ENCODE measurements at places on chromosomes 11 and 22.

- no peak for DNase-seq
Measured at GRCh38 chr22:44261861-44262595, 50.7 kb downstream of the SHISAL1 start.

DNA sequence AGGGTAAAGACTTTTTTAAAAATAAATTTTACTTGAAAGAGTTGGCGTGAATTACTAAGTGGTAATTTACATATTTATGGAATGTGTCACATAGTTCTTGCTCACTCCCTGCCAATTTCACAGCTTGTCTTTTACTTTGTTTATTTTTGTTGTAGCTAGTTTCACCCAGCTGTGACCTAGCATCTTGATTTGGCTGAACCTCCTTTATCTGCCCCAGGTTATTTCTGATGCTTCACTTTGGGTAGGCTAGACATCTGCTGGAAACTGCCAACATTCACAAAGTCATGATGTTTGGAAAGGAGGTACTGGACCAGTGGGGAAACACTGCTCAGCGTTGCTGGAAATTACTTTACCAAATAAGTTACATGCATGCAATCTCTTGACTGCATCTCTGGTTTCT lies 1676.0 kb upstream of the RAG2 start:
- peak; percentile 29 for DNase-seq

- DNase-seq = no peak
Measured at GRCh38 chr22:46391486-46392136, 56.1 kb downstream of the TRMU start.

DNA sequence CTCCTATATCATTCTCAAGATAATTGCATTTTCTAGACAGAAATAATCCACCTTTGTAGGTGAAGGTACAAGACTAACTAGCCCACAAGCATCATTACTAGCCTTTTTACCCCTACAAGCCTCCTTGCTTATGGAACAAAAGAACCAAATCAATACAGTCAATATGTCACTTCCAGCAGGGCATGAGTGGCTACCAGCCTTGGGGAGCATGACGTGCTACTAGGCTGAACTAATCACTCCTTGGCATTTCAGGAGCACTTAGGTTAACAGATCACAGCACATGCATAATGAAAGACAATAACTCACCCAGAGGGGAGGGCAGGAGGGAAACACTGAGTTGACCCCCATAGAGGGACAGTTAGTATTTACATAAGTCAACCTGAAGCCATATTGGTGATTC lies 2.7 kb downstream of the DRD2 start:
- DNase-seq = no peak

DNA sequence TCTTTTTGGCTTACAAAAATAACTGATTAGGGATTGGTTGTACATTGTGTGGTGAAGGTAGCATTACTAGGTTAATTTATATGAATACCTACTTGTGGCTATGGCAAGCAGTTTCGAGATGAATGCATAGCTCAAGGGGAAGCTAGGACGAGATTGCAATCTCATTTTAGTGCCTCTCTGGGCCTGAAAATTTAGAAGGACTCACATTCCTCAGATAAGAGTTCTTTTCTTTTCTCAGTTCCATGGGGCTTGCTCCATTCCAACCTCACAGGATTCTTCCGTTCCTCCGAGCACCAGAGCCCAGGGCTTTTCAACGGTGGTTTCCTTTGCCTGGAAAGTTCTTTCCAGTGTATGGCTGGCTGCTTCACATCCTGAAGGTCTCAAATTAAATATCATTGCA lies 82.1 kb downstream of the CECR2 start:
- peak; percentile 95 for DNase-seq

GRCh38 chr11:1326435-1327063 lies 17.1 kb upstream of the TOLLIP start:
- no peak for DNase-seq

GRCh38 chr11:32006799-32007388 lies 84.0 kb upstream of the RCN1 start:
- DNase-seq = peak; percentile 63

GRCh38 chr11:116035977-116036376 lies 531.8 kb upstream of the CADM1 start:
- DNase-seq = no peak

GRCh38 chr22:39489094-39490068 lies 12.7 kb upstream of the MIEF1 start:
- DNase-seq = no peak

GRCh38 chr11:19740586-19740985 lies 27.9 kb downstream of the NAV2 start:
- DNase-seq = peak; percentile 45

DNA sequence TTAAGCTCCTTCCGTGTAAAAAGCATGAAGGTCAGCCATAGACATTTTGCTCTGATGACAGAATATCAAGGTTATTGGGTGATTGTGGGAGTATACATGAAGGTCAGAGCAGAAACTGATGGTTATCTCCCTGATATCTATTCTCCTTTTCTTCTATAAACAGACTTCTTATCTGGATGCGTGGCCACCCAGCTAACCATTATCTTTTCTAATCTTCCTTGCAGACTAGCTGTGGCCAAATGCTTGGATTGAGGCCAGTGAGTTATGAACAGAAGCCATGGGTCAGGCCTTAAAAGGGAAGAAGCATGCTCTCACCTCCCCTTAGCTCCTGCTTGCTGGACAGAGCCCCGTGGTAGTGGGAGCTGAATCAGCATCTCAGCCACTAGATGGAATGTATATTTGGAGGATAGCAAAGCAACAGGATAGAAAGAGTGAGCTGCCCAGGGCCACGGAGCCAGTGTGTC lies 31.3 kb upstream of the LRRC55 start:
- peak; percentile 72 for DNase-seq

DNA sequence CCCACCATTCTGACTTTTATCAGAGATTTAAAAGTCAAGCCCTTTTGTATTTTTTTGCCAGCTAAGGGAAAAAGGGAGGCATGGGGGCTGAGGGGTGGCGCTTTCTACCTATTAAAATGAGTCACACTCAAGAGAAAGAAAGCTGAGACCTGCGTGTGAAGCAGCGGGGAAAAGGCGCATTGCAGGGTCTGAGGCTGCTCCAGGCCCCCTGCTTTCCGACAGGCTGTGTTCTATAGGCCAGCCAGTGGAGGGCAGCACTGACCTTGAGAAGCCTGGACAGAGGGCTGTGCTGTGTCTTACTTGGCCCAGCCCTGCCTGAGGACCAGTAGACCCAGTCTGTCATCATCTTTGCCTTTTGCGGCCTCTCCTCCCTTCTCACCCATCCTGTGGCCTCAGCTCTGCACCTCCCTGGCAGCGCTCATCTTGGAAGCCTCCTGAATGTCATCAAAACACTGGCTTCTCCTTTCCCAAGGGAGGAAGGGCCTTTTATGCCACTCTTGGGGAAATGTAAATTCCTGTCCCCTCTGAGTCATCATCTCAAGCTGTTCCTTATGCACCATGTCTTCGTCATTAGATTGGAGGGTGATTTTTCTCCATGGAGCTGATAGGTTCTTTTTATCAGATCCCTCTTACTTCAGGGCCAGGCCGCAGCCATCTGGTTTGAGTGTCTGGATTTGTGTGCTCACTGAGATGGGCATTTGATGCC lies 12.6 kb upstream of the MAPK8IP1 start:
- DNase-seq = peak; percentile 94

DNA sequence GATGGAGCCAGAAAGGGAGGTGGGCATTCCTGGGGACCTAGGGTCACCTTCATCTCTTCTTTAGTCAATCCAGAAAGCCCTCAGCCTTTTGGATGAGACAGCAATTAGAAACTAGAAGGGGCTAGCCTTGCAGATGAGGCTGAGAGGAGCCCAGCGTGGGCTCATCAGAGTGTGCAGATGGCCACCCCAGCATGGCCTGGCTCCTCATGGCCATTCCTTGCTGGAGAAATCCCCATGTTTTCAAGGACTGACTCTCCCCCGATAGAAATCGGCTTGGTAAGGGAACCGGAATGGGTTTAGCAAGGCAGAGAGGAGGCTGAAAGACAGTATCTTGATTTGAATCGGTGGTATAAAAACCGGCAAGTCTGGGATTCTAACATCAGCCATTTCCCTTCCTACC lies 274.6 kb downstream of the BUD13 start:
- DNase-seq = no peak

DNA sequence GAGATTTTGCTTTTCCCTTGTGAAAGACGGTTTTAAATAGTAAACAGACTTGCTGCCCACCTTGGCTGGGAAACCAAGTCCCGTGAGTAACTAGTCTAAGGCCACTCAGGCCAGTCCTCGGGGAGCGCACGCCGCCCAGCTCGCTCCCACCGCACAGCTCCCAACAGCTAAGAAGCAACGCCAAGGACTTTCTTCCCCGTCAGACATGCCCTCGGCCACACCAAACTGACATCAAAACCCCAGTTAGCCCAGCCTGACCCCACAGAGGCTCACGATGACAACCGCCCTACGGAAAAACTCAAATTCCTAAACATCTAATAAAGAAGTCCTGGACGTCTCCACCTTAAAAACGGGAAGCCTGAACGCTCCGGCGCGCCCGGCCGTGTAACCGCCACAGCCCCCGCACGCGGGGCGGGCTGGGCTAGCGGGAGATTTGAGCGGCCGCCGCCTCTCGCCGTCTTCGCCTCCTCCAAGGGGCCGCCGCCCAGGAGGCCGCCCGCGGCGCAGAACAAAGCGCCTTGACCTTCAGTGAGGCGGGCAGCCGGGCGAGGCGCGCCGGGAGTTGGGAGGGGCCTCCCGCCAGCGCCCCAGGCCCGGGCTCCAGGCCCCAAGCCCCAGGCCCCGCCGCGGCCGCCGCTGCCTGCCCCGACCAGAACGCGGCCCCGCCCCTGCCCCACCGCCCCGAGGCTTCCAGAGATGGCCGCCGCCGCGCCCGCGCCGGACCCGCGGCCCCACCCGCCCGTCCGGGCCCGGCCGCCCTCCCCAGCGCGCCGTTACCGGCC lies 486 bp downstream of the NAP1L4 start:
- DNase-seq = peak; percentile 79

DNA sequence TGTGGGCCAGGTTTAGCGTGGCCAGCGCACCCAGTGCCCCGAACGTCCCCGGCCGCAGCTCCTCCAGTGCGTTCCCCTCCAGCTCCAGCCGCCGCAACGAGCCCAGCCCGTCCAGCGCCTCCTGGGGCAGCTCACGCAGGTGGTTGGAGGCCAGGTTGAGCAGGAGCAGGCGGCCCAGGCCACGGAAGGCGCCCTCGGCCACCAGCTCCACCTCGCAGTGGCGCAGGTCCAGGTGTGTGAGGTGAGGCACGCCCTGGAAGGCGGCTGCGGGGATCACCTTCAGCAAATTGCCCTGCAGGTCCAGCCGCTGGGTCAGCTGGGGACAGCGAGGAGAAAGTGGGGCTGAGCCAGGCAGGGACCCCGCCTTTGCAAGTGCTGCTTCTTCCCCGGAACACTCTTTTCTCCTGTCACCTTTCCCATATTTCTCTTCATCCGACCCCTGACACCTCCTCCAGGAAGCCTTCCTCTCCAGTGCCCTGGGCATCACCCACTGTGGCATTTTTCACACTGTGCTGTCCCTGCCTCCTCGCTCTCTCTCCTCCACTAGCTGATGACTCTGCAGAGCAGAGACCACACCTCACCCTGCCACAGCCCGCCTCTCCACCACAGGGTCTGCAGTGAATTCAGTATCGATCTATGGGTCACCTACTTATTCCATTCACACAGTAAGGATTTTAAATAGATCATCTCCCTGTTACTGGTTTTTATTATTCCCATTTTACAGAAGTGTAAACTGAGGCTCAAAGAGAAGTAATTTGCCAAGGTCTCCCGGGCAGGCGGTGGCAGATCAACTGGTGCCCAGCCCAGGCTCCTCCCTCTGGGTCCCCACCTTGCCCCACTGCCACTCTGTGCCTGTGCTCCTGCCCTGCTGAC lies 1.9 kb downstream of the CHADL start:
- no peak for DNase-seq

- DNase-seq = no peak
Measured at GRCh38 chr22:27097506-27097905, 440.1 kb downstream of the MIAT start.

DNA sequence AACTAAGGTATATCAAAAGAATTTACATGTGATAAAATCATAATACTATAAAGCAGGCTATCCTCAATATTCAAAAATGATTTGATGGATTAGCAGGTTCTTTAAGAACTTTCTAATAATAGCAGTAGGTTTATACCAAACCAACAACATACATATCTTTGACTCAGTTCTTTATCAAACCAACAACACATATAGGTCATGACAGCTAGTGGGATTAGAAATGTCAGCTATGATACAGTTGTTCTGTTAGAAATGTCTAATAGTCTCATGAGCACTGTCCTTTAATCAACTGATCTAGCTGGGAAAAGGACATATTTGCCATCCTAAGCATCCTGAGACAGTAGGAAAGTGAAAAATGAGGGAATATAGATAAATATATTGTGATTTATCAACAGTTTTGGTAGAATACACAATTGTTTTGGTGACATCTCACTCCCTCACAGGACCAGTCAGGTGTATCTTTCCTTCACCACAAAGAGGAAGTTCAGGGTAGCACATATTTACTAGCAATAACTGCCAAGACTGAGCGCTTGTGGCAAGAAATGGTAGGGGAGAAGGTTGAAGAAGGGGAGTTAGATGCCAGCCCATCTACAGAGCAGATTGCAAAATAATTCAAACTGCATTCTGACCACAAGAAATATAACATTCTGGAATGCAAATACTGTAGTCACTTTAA lies 90.8 kb upstream of the APOA1 start:
- DNase-seq = no peak

DNA sequence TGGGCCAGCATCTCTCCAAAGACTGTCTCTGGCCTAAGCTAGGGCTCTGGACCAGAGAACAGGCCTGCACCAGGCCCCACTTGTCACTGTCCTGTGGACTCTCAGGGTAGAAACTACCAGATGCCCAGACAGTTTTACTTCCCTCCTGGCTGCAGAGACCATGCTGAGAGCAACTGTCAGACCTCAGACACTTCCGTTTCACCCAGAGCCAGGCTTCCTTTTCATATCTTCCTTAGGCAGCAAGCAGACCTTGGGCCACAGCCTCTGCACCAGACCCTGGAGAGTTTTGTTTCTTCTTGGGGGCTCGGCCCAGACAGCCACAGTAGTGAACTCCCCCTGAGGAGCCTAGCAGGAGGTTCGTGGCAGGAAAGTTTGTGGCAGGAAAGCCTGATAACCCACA lies 12.1 kb upstream of the FCHSD2 start:
- DNase-seq = no peak

DNA sequence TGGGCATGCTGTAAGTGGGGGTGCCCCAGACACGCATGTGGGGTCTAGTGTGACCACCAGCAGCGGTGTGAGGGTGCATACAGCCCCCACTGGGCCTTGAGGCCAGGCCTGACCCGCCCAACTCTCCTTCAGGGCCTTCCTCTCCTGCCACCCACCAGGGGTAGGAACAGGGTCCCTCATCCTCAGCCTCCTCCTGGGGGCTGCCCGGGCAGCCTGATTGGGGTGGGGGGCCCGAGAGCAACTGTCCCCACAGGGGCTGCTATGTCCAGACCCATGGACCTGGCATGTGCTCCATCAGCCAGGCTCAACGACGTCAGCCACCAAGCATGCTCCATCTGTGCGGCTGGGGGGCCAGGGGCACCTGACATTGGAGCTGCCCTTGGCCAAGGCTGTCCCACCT lies 27.2 kb downstream of the RTN4R start:
- no peak for DNase-seq

- peak; percentile 70 for DNase-seq
Measured at GRCh38 chr22:26321469-26321913, 107.6 kb upstream of the ASPHD2 start.

GRCh38 chr11:100484948-100485347 lies 202.1 kb upstream of the ARHGAP42 start:
- DNase-seq = no peak
